ENCODE measurements at places on chromosomes 13 and 19.

DNA sequence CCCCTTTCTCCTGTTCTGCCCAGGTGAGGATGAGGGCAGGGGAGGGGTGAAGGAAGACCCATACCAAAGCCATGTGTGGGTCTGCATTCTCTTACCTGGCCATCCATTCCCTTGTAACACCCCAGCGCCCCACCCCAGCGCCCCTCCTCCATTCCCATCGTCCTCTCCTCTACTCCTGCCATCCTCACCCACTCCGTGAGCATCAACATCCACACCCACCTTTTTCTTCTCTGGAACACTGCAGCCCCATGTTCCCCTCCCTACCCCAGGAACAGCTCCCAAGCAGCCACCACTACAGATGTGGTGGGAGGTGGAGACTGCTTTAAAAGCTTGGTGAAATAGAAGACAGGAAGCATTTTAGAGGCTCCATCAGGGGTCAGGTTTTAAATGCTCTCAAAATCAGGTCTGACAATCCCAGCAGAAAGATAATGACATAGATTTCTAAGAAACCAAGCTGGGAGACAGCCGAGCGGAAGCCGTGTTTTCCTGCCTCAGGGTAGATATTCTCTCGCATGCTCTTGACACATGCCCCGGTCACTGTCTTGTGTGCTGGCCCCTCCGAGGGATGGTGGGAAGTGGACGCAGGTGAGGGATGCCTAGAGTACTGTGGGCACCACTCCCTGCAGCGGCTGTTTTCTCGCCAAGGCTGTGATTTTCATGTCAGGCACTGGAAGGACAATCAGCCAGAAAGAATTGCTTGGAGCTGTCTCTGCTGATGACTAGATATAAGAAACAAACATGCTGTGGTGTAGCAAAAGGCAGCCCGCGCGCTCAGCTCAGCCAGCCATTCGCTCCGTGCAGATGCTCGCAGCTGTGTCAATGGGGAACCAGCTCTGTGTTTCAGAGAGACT, 9.8 kb downstream of the MEDAG start:
- no peak for DNase-seq

GRCh38 chr13:94400874-94401273, 78.6 kb downstream of the DCT start:
- DNase-seq: no peak

- no peak for DNase-seq
Measured at GRCh38 chr13:39417131-39417530, 185.9 kb downstream of the LHFPL6 start.

- DNase-seq: no peak
Measured at GRCh38 chr19:51571599-51571998, 516 bp downstream of the ZNF175 start.

DNA sequence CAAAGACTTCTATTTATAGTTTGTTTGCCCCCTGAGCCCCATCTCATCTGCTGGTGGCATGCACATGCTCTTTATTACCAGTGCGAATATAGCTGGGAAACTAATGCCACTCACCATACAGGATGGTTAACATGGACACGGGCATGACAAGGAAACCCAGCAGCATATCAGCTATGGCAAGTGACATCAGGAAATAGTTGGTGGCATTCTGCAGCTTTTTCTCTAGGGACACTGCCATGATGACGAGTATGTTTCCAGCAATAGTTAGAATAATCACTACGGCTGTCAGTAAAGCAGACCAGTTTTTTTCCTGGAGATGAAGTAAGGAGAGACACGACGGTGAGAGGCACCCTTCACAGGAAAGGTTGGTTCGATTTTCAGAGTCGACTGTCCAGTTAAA, 1.5 kb downstream of the HTR2A start:
- no peak for DNase-seq

- DNase-seq: no peak
Measured at GRCh38 chr19:47230921-47231214, at the start of gene BBC3. Gene BBC3 (minus strand): TSS chr19:47231199. CDS start chr19:47228431, 2,768 bp downstream.

- DNase-seq: no peak
Measured at GRCh38 chr13:75789451-75790197, 153.5 kb downstream of the LMO7 start.

DNA sequence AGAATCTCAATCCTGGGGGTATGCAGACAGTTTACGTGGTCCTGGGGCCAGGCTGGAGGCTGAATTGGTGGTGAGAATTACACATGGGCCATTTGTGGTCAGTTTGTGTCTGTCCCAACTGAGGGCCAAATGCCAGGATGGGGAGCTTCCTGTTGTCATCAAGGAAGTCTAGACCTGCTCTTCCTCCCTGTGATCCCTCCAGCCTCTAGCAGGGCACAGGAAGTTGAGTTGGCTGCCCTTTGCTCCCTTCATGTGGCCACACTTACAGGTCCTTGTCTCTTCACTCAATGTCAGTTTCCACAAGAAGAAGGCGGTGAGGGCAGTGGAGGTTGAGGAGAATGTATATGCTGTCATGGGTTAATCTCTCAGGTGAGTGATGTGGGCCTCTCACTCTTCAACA, 30.1 kb downstream of the SIGLEC7 start:
- no peak for DNase-seq

GRCh38 chr19:13022859-13023636, 27.8 kb downstream of the NFIX start:
- DNase-seq: no peak

- no peak for DNase-seq
Measured at GRCh38 chr19:49895566-49896297, 955 bp downstream of the IL4I1 start.

GRCh38 chr13:26964278-26965250, 204.0 kb upstream of the GPR12 start:
- no peak for DNase-seq

DNA sequence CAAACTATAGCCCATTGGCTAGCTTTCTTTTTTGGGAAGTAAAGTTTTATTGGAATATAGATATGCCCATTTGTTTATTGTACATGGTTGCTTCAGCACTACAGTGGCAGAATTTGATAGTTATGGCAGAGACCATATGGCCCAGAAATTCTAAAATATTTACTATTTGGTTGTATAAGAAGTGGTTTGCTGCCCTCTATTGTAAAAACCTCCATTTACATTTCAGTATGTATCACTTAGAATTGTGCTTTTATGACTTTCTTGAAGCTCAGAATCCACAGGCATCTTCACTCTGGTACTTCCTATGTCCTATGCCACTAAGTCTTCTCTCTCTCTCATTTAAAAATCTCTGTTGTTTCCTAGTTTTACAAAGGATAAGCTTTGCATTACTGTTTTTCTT, 37.7 kb downstream of the DLEU7 start:
- no peak for DNase-seq

GRCh38 chr13:112136095-112136494, 69.1 kb downstream of the SOX1 start:
- no peak for DNase-seq

DNA sequence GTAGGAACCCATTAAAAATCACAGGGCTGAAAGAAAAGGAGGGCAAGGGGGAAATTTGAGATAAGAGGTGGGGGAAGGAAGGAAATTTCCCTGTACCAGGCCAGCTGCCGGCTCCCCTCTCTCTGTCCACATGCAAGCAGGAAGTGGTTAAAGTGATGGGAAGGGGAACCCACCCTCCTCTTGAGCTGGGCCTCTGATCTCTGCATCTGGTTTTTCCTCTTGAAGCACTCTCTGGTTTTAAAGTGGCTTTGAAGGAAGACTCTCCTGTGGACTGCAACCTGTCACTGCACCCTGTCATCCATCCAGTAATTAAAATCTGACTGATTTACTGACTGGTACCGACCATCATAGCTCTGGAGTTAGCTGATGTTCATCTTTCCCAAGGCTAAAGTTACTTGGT, 239.6 kb downstream of the TSHZ3 start:
- no peak for DNase-seq

- no peak for DNase-seq
Measured at GRCh38 chr13:46183018-46183946, 1.3 kb upstream of the LCP1 start.

DNA sequence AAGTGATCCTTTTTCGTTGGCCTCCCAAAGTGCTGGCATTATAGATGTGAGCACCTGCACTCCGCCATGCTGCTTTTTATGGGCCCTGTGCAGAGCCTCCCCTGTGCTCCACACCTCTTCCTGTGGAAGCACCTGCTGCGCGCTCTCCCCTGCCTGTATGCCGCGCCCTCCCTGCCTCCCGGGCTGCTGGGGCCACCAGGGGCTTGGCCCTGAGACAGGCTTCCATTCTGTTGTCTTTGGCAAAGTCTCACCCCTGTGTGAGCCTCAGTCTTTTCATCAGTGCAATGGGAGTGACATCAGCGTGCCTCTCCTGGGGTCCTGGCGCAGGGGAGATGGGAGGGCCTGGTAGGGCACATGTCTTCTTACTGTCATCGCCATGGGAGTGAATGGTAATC, 1.3 kb downstream of the FAM174C start:
- DNase-seq: no peak

- no peak for DNase-seq
Measured at GRCh38 chr13:48398450-48399095, 14.3 kb downstream of the LPAR6 start.

- DNase-seq: no peak
Measured at GRCh38 chr13:40102854-40103253, 447.4 kb downstream of the COG6 start.

DNA sequence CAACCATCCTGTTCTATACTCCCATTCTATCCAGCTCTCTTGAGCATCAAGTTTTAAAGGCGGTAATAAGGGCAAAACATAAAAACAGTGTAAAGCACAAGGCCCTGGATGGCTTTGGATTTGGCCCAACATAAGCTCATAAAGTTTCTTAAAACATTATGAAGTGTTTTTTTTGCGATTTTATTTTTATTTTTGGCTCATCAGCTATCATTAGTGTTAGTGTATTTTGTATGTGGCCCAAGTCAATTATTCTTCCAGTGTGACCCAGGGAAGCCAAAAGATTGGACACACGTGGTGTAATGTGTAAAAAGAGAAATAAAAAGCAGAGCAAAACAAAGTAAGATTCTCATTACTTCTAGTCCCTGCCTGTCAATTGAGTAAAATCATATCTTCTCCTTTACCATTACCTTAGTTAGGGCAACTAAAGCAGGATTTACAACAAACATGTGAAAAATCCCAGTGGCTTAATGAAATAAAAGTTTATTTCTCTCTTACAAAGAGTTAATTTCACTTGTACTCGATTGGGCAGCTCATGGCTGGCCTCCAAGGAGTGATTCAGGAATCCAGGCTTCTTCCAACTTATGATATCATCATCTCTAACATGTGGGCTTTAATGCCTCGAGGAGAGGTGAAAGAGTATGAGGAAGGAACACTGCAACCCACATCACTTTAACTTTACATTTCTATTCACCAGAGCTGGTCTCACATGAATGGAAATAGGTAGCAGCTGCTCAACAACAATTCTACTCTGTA, 725.2 kb upstream of the SLITRK1 start:
- DNase-seq: no peak

DNA sequence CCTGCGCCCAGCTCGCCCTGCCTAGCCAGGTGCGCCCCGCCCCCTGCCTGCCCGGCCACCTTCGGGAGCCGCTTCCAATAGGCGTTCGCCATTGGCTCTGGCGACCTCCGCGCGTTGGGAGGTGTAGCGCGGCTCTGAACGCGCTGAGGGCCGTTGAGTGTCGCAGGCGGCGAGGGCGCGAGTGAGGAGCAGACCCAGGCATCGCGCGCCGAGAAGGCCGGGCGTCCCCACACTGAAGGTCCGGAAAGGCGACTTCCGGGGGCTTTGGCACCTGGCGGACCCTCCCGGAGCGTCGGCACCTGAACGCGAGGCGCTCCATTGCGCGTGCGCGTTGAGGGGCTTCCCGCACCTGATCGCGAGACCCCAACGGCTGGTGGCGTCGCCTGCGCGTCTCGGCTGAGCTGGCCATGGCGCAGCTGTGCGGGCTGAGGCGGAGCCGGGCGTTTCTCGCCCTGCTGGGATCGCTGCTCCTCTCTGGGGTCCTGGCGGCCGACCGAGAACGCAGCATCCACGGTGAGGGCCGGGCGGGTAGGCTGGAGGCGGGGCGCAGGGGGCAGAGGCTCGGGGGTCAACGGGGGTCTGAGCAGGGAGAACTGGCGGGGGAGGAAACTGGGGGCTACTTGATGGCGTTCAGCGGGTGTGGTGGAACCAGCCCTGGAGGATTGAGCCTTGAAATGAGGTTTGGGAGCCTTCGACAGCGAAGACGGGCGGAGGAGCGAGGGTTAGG, at the start of gene SPINT2:
Gene SPINT2, plus strand, starts transcription at position 88 of the 727 bp plus-strand sequence. Its CDS starts 320 bp downstream, at position 408.
- no peak for DNase-seq

GRCh38 chr13:99686157-99686572, 184.9 kb downstream of the TM9SF2 start:
- no peak for DNase-seq

All from cortex of kidney (tissue), 1 donor.